ENCODE measurements at places on chromosomes 1 and 21.

- no peak for DNase-seq
Observed at GRCh38 chr1:36092166-36092797, 3.6 kb downstream of the ADPRS start.

DNA sequence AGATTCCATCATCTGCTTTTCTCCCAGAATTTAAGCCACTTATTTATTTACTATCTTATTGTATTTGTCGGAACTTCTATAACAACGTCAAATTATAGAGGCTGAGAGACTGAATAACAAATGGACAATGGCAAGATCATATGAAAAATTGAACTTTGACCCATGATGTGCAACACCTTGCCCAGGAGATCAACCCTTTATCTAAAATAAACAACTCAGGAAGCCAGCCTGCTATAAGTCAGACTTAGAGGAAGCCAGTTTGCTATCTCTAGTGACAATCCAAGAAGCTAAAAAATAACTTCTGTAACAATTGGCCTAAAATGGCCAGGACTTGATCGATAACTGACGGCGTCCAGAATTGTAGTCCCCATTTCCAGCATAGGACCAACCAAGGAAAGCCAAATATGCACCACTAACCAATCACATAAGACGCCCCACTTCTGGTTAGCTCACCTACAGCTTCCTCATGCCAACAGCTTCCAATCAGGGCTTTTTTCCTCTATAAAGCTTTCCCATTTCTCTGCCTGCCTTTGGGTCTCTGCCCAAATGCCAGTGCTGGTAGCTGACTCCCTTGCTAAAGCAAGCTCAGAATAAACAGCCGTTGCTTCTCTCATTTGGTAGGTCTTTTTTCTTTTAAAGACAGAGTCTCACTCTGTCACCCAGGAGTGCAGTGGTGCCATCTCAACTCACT, 28.5 kb downstream of the ANP32E start:
- DNase-seq, result no peak

GRCh38 chr1:30314591-30314990, 408.8 kb downstream of the MATN1 start:
- DNase-seq, result no peak

- DNase-seq, result peak; percentile 77
Observed at GRCh38 chr1:172394141-172394751, 26.2 kb upstream of the C1orf105 start.

DNA sequence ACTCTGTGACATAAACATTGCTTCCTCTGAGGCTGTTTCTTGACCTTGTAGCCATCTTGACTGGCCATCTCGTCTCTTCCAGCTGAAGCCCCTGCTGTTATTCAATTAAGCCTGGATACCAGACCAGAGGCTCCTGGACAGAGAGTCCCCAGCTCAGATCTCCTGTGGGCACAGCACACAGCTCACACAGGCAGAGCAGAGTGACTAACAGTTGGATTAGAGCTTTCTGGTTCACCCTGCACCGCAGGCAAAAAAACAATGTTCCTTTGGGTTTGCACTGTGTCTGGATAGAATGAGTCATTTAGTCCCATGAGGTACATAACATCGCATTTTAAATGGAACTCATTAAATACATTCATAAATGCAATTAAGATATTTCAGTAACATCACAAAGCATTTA, 33.4 kb upstream of the USH2A start:
- no peak for DNase-seq

DNA sequence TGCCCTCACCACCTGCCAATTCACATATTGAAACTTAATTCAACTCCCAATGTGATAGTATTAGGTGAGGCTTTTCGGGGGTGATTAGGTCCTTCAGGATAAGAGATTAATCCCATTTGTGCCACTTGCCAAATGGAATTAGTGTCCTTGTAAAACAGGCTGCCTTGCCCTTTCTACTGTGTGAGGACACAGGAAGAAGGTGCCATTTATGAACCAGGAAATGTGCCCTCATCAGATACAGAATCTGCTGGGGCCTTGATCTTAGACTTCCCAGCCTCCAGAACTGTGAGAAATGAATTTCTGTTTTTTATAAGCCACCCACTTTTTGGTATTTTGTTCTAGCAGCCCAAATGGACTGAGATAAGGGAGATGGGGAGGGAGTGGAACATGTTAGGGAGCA, 39.1 kb upstream of the AGL start:
- DNase-seq, result no peak

- DNase-seq, result no peak
Observed at GRCh38 chr1:86207323-86207722, 50.8 kb upstream of the COL24A1 start.

GRCh38 chr1:119488216-119488615, 18.8 kb upstream of the HSD3B1 start:
- DNase-seq, result no peak

- no peak for DNase-seq
Observed at GRCh38 chr1:85133565-85134159, 67.2 kb downstream of the SYDE2 start.

GRCh38 chr1:63063367-63063766, 259.0 kb upstream of the FOXD3 start:
- DNase-seq, result no peak

DNA sequence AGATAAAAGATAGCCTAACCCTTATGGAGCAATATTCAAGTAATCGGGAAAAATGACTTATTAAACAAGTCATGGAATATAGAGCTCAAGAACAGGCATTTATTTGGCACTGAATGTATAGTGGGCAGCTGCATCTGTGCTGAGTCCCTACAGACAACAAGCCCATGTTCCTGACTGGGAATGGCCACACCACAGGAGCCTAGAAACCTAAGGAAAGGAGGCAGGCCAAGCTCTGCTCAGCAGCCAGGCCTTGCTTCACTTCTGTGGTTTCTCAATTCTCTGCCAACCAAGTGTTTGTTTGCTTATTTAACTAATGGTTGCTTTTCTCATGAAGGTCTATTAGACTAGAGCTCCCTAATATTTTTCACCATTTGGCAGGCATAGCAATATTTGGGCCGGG, 21.5 kb downstream of the AK2 start:
- DNase-seq, result no peak

DNA sequence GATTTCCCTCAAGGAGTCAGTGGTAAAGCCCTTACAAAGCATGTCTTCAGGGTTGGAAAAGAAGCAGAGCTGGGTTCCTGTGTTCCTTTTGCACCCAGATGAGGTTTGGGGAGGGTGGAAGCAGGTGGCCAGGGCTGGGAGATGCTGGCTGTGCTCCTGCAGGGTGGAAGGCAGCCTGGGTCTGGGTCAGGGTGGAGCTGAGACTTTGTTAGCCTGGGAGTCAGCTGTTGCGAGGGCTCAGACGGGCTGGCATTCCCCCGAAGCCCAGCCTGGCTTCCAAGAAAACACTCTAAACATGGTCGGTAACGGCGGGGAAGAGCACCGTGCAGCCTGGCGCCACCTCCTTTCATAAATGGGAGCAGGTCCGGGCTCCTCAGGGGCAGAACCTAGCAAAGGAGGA, 43.7 kb upstream of the EPS8L3 start:
- no peak for DNase-seq
